ENCODE measurements at places on chromosomes 11 and 22.
A peak's percentile ranks its signal among the peaks of the same experiment; 100 is the strongest.

- DNase-seq, result no peak
Observed at GRCh38 chr22:40791241-40791640, 27.9 kb downstream of the SLC25A17 start.

- no peak for DNase-seq
Observed at GRCh38 chr11:62008193-62008592, 40.8 kb upstream of the FTH1 start.

GRCh38 chr11:16785520-16786128 lies 47.2 kb downstream of the C11orf58 start:
- DNase-seq, result peak; percentile 26

GRCh38 chr11:93244018-93244417 lies 46.2 kb upstream of the SLC36A4 start:
- no peak for DNase-seq

DNA sequence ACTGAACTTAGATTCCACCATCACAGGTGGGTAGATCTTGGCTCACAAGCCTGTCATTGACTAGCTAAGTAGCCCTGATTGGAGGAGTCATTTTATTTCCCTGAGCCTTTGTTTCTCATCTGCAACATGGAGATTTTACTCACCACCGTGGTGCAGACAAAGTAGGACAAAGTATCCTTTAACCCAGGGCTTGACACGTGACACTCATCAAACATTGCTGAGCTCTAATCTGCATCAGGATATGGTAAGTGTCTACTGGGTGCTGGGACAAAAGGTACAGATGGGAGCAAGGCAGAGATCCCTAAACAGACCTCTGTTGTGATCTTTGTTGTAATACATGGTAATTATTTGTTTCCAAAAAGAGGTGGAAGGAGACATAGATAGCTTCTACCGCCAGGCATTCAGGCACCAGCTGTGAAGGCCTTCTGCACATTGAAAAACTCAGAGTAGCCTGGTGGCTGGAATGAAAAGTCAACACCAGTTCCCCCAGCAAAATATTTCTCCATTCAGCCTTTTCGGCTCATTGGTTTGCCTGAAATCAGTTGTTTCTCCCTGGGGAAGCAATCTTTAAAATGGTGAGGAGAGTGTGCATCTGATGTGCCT lies 18.3 kb upstream of the MICAL2 start:
- DNase-seq, result no peak

GRCh38 chr22:19120829-19121630 lies 1.2 kb downstream of the DGCR2 start:
- DNase-seq, result no peak

- no peak for DNase-seq
Observed at GRCh38 chr11:112211536-112211935, 14.7 kb upstream of the PTS start.

DNA sequence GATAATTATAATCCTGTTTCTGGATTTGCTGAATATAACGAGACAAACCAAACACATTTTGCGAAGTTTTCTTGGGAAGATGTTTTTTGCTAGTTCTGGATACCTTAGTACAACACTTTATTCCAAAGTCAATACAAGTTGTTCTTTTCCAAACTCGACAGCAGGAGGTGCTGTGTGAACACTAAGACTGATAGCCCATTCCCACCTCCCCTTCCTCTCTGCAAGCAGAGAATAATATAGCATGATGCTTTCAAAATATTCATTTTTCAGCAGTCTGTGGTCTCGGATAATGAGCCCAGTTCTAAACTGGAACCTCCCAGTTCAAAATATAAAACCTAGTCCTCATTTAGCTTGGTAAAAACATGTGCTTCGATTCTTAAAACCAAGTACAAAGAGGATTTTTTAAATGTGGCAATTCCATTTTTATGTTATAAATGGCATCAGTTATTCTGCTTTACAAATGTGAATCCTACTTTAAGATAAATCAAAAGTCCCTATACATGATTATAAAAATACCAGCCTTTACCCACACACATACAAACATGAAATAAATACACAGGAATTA lies 129.1 kb downstream of the DCDC1 start:
- DNase-seq, result peak; percentile 11

- DNase-seq, result no peak
Observed at GRCh38 chr11:74097686-74098237, 73.0 kb downstream of the C2CD3 start.

DNA sequence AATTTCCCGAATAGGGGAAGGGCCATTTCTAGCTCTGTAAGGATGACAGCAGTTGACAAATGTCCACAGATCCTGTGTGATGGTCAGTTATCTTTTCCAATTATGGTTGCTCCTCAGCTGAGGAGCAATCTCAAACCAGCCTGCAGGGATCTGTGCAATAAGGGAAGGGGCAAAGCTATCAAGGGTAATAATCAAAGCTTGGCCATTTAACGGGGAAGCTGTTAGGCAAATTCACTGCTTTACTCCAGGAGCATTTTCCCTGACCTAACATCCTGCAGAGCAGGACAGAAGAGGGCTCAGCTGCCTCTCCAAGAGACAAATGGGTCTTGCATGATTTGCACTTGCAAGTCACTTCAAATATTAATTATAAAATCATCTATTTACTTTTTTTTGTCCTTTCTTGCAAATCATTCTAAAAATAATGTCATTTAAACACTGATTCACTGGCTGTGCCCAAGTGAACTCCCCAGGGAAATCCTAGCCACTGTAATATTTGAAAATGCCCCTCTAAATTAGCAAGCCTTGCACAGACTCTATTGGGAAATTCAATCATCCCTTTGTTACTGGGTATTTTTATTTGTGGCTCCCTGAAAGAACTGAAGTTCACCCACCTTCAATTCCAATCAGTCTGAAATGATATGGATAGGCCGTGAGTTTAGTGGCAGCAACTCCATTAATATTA lies 1256.7 kb downstream of the LRRC4C start:
- peak; percentile 7 for DNase-seq

GRCh38 chr11:32088117-32088941 lies 2.5 kb upstream of the RCN1 start:
- DNase-seq, result no peak

- DNase-seq, result no peak
Observed at GRCh38 chr22:49322861-49323622, 504.6 kb downstream of the BRD1 start.

GRCh38 chr11:111792955-111793500 lies 26.8 kb upstream of the PPP2R1B start:
- no peak for DNase-seq

DNA sequence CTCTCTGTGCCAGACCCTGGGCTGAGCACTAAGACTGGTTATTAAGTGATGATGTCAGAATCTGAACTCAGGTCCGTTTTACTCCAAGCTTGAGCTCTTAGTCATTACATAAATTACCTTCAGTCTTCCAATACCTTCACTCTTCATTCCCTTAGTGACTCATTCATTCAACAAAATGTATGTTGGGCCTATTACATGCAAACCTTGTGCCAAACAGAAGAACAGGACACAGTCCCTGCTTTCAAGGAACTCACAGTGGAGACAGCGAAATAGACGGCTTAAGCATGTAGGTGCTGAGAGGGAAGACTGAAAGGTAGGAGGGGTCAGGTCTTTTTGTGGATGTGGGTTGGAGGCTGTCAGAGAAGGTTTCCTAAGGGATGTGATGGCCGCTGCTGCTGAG lies 3.3 kb downstream of the KCTD14 start:
- DNase-seq, result no peak

GRCh38 chr11:60363542-60364470 lies 14.5 kb upstream of the MS4A7 start:
- DNase-seq, result peak; percentile 74

GRCh38 chr11:112785149-112785548 lies 176.1 kb upstream of the NCAM1 start:
- no peak for DNase-seq

GRCh38 chr11:132721526-132721925 lies 810.8 kb downstream of the OPCML start:
- no peak for DNase-seq

- no peak for DNase-seq
Observed at GRCh38 chr11:57605028-57605420, 7.5 kb downstream of the SERPING1 start.

DNA sequence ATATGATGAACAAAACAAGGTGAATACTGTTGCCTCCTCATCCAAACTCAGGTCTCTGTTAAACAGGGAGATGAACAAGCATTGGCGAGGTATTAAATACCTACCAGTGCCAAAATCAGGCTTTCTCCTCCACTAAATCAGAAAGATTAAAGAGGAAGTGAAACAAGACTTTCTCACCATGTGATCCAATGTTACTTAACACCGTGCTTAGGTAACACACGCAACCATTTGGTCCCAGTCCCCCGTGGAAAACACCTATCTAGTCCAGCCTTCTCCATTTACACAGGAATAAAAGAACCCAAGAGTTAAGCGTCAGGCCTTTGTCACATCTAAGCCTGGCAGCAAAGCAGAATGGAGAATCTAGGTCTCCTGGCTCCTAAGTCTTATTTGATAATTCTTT lies 34.5 kb downstream of the TENM4 start:
- no peak for DNase-seq

DNA sequence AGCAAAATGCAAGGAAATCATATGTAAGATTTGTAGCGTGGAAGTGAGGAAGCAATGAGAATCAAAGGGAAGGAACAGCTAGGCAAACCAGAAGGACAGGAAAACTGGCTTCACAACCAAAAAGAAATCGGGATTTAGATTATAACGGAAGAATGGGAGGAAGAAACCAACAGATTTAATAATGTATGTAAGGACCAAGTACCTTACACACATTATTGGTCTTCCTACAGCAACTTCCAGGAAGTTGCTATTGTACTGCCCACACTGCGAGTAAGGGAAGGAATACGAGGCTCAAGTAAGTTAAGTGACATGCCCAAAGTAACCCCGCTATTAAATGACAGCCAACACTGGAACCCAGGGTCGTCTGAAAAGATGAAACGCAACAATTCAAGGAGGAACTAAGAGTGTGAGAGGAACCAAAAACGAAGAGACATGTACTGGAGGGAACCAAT lies 473 bp downstream of the TXN2 start:
- no peak for DNase-seq

All from NCI-H1092 (cell line).